ENCODE measurements at places on chromosomes 2 and 18.

DNA sequence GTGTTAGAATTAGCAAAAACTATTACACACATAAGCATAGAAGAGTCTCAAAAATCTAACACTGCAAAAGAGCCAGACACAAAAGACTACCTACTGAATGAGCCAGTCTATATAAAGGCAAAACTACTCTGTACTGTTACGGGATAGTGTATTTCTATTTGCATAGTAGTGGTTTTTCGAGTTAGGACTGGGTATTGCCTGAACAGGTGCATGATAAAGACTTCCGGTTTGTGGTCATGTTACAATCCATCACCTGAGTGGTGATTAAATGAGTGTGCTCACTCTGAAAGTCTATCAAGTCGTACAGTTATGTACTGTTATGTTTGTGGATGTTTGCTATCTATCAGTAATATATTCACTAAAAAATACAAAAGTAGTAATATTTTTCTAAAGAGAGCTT lies 523.3 kb upstream of the SYT4 start:
- DNase-seq: no peak

- DNase-seq: no peak
These were observed 126.5 kb upstream of the MEX3C start for GRCh38 chr18:51323961-51324360.

DNA sequence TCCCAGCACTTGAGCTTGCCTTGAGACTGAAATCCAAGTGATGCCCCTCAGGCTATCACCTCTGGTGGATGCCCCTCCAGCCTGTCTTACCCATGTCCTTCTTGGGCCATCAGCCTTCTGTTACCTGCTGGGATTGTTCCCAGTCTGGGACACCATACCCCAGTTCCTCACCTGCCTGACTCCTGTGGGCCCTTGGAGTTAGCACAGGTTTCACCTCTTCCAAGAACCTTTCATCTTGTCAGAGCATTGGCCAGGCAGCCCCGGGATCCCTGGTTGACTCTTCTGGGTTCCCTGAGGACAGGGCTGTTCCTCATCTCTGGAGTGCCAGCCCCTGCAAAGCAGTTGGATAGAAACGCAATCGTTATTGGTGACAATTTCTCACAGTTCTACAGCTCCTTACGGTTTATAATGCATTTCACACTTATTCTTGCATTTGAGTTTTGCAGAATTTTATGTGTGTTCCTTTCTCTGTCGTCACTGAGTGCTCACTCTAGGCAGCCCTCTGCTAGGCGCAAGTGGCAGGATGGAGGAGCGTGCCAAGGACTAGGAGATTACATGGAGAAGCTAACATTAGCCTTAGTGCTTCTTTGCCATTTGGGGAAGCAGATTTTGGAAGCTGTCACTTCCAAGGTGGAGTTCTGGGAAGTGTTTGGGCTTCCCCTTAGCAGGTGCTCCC lies 139.7 kb downstream of the DDX1 start:
- DNase-seq: no peak

GRCh38 chr2:125935559-125935958 lies 720.4 kb upstream of the GYPC start:
- no peak for DNase-seq

DNA sequence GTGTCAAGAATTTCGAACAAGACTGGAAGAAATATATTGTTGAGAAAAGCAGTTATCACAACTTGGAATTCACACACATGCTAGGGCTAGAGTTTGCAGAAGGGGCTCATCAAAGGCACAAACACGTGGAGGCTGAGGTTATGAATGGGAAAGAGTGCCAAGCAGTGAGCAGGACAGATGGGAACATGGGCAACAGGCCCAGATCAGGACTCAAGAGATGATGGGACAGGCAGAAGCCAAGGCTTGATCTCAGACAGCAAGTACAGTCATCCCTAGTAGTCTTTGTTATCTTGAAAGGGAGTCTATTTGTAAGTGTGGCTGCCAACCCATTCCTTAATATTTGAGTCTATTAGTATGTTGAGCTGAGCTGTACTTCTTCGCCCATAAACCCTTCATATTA lies 22.2 kb upstream of the EPC2 start:
- no peak for DNase-seq

- no peak for DNase-seq
These were observed 593.9 kb upstream of the ZNF804A start for GRCh38 chr2:184004289-184004947.

GRCh38 chr18:34932363-34932762 lies 108.8 kb upstream of the MAPRE2 start:
- no peak for DNase-seq

Measured in activated CD8-positive, alpha-beta memory T cell treated with anti-CD3 and anti-CD28 coated beads for 48 hours (primary cell).